Keratinocyte (primary cell): ENCODE measurements at places on chromosomes 1 and 21.
A peak's percentile ranks its signal among the peaks of the same experiment; 100 is the strongest.

GRCh38 chr1:11364170-11364569, 91.2 kb downstream of the UBIAD1 start:
- no peak for DNase-seq

DNA sequence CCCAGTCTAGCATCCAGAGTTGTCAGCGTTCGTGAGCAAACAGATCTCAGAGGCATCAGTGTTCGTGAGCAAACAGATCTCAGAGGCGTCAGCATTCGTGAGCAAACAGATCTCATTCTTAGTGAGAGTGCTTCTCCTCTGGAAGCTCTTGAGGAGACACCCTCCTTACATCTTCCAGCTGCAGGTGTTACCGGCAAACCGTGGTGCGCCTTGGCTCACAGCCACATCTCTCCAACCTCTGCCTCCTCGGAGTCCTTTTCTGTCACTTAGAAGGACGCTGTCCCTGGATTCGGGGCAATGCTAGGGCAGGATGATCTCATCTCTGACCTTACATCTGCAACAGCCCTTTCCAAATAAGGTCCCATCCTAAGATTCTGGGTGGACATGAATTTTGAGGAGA, 14.6 kb upstream of the UMODL1 start:
- DNase-seq, result no peak

DNA sequence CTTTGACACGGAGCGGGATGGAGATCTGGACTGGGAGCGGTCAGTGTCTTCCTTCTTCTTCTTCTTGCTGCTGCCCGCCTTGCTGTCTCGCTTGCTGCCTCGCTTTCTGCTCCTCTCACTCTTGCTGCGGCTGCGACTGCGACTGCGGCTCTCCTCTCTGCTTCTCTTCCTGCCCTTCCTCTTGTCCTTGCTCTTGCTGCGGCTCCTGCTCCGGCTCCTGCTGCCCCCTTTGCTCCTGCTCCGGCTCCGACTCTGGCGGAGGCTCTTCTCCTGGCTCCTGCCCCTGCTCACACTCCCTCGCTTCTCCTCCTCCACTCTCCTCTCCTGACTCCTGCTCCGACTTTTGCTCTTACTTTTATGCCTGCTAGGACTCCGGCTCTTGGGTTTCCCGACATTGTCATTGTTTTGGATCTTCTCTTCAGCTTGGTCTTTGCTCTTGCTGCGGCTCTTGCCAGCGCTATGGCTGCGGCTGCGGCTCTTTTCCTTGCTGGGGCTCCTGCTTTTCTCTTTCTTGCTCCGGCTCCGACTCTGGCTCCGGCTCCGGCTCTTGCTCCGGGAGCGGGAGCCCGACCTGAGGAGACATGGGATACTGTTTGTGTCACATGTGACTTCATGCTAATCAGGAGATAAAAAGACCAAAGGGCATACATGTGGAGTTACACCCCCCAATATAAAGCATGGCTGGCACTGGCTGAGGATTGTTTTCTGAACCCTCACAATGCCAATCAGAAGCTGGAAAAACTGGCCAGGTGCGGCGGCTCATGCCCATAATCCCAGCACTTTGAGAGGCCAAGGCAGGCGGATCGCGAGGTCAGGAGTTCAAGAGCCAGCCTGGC, 25.2 kb upstream of the TMEM200B start:
- no peak for DNase-seq

- no peak for DNase-seq
Observed at GRCh38 chr1:5311634-5312292, 657.4 kb downstream of the AJAP1 start.

GRCh38 chr1:97350241-97350640, 570.6 kb downstream of the DPYD start:
- no peak for DNase-seq

DNA sequence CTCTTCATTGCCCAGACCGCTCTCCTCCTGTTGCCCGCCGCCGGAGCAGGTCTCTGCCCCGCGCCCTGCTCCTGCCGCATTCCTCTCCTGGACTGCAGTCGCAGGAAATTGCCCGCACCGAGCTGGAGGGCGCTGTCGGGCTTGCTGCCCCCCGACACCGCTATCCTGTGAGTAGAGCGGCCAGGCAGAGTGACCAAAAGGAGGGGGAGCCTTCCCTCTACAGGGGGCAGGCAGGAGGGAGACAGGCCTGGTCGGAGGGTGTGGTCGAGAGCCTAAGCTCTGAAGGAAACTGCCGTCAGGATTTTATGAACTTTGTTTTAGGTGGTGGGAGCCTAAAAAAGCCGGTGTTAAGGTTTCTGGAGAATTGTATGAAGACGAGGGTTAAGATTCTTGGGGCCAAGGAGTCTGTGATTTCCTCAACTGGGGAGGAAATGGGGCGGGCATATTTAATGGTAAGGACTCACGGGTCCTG, 517 bp downstream of the LRIG2 start:
- DNase-seq, result peak; percentile 15

GRCh38 chr1:60745484-60745883, 336.9 kb upstream of the NFIA start:
- DNase-seq, result no peak

DNA sequence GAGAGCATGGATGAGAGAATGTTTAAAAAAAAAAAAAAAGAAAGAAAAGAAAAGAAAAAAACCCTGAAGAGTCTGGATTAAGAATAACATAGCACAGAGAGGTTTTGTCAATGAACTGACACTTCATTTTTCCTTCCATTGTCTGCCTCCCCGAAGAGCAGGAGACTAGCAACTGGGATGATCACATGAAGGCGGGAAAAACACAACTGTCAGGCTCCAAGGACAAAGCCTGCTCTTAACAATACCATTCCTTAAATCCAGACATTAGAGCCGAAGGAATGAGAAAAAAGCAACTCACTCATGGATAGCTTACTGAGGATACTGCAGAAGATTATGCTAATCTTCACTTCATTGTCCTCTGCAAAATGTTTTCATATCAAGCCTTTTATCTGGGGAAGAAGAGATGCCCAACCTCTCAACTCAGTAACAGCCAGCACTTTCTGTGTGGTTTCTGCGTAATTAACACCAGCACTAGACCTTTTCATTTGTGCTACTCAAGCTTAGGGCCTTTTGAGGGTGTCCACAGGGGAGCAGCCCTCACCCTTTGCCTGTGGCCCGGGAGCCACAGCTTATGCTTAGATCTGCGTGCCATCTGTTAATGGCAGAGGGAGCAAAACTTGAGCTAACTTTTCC, 182.3 kb downstream of the BARHL2 start:
- DNase-seq, result no peak
